ENCODE measurements at places on chromosomes 4 and X.
A peak's percentile ranks its signal among the peaks of the same experiment; 100 is the strongest.

GRCh38 chr4:173334891-173335752, 964 bp upstream of the HMGB2 start:
- peak; percentile 44 for DNase-seq

DNA sequence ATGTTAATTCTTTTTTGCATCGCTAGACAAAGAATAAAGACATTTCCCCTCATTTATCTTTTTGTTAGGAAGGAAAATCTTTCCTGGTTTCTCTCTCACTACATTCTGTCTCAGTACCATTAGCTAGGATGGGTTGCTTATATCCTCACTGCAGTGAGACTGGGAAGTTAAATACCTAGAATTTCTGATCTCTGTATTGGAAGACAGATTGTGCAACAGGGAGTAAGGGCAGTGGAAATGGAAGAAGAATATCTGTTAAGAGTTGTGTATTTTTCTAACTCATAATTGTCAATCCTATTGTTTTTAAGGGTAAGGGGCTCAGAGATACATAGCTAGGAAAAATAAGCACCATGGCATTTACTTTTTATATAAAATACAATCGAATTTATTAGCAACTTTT, 19.6 kb downstream of the PTPN13 start:
- no peak for DNase-seq

DNA sequence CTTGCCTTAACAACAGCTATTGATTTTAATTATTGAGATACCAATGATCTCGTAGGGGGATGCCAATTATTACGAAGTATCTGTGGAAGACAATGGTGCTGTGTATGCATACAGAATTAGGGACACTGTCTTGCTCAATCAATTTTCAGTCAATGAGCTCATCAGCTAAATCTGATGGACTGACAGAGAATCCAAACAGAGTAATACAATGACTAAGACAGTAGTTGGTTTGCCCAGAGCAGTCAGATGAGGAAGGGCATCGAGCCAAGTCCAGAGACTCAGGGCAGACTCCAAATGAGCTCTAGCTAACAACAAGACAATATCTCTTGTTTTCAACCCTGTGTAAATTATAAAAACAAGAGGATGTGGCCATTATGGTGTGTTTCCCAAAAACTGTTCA, 14.7 kb upstream of the GSX2 start:
- peak; percentile 79 for DNase-seq

- no peak for DNase-seq
These were observed 237.3 kb downstream of the NLGN4X start for GRCh38 chrX:5991393-5991792.

DNA sequence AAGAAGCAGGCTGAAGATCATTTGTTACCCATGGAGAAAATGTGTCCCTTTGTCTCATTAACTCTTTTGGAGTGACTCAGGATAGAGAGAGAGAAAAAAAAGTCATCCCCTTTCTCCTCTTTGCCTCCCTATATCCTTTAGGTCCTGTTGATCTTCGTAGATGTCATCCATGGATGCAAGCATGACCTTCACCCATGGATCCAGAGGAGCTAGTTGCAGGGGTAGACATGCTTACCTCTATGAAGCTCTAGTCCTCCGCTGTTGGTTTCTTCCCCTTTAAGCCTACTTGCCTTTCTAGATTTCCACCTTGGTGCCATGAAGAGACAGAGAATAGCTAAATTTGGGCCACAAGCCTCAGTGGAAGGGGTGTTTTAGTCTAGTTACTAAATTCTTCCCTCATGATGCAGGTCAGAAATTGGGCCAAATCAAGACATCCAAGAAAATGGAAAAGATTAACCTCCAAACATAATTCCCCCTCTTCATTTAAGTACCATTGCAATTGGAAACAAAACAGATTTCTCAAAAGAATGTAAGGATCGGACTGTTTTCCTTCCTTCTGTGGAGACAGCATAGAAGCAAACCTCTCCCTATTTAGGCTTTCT, 178.4 kb downstream of the TECRL start:
- no peak for DNase-seq

DNA sequence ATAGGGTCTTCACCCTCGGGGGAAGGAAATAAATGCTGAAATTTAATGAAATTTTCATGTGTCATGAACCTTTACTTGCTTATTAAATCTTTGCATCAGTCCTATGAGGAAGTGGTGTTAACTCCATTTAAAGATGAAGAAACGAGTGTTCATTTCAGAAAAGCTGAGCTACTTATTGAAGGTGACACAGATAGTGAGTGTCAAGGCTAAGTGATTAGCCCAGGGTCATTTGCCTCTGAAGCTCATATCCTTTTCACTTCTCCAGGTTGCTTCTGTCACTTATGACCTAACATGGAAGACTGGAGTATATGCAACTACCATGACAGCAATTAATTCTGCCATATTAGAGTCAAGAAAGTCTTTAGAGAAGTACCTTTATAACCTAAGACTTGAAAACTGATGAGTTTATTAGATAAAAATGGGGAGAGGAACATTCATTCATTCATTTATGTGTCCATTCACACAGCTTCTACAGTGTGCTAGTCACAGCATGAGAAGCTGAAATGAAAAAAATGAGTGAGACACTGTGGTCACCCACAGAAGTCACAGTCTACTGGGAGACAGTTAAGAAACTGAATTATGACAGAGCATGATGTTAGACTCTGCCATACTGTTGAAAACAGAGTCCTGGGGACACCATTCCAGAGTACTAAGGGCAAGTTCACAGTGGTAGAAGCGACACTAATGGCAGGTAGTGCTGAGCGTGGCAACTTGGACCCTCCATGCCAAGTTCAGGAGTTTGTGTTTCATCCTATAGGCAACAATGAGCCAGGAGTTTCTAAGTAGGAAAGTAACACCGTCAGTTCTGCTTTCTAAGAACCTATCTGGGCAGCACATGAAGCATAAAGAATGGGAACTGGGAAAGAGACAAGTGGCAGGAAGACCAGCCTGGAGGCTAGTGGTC, 21.3 kb downstream of the ALPK1 start:
- no peak for DNase-seq

GRCh38 chr4:155780775-155781174, 22.0 kb downstream of the GUCY1B1 start:
- DNase-seq = no peak

- no peak for DNase-seq
These were observed 272.7 kb upstream of the FAT4 start for GRCh38 chr4:125042041-125042440.

GRCh38 chr4:82591592-82591991, 29.8 kb upstream of the TMEM150C start:
- no peak for DNase-seq

DNA sequence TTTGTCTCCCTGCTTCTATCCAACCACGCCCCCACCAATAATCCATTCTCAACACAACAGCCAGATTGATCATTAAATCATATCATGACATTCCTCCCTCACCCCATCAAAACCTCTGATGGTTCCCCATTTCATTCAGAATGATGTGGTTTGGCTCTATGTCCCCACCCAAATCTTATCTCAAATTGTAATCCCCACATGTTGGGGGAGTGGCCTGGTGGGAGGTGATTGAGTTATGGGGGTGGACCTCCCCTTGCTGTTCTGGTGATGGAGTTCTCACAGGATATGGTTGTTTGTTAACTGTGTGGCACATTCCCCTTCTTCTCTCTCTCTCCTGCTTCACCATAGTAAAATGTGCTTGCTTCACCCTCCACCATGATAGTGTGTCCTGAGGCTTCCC, 23.3 kb downstream of the TRMT2B start:
- DNase-seq = no peak

DNA sequence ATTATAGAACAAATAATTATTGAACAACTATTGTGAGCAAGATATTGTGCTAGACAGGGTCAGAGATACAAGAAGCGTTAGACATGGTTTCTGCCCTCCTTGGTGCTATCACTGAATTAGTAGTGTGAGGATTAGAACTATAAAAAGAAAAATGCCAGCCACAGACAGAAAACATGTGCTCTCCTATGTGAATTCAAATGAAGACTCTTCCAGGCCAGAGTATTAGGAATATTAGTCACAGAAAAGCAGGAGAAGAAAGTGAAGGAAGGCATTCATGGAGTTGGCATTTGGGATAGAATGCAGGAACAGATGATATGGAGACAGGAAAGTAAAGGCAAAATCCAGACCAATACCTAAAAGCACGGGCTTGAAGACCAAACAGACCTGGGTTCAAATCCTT, 179.6 kb upstream of the TENM3 start:
- DNase-seq = no peak

DNA sequence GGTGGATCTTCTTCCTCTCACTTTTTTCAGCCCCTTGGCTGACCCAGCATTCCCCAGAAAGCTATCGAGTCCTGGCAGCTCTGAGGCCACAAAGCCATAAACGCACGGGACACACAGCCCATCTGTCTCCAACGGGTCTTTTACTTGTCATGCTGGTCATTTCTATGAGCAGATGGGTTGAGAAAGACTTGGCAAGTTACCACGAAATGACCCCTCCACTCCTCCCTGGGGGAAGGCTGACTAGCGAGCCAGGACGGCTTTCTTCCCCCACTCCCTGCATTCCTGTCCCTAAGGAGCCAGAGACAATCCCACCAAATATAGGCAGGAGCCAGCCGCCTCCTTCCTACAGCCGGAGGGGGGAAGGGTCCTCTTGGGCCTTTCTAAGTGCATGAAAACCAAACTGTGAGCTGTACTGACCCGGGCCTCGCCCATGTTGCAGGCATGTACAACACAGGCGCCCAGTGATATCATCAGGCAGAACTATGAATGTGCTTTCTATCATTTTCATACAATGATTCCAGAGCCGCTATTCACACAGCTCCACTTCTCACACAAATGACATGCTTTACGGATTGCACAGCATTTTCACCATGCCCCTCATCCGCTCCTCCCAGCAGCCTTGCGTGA, 28.6 kb downstream of the AFAP1 start:
- DNase-seq = peak; percentile 78

DNA sequence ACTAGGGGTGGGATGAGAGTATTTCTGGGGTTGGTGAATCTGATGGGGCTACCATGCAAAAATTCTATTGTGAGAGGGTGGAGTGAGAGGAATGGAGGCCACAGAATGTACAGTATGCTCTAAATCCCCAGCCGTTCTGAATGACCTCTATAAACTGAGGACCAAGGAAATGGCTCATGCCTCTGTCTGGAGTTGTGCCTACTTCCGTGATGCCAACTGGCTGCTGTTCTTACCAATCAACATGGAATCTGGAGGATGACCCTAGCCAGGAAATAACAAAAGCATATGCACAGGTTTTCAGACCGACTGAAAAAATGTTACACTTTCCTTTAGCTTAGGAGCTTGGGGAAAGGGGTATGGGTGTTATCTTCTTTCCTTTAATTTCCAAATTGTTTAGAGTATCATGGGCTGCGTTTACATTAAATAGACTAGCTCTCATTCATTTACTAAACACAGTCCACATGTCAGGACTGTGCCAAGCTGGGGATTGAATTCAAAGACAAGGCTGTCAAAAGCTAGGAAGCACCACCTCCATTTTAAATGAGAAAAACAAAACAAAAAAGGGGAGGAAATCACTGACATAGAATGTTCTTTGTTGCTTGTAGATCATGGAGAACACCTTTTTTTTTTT, 20.2 kb upstream of the CCKAR start:
- DNase-seq = no peak

GRCh38 chr4:89493367-89493766, 185.8 kb upstream of the GPRIN3 start:
- DNase-seq = no peak

- no peak for DNase-seq
These were observed 33.7 kb downstream of the DHX15 start for GRCh38 chr4:24550441-24551175.

- no peak for DNase-seq
These were observed 23.8 kb downstream of the ARHGAP10 start for GRCh38 chr4:147755561-147756295.

GRCh38 chr4:119032921-119033685, 102.5 kb upstream of the MYOZ2 start:
- no peak for DNase-seq

- no peak for DNase-seq
These were observed 2.5 kb downstream of the CCNI start for GRCh38 chr4:77073106-77073809.

- DNase-seq = no peak
These were observed 20.4 kb downstream of the EREG start for GRCh38 chr4:74385386-74385785.

DNA sequence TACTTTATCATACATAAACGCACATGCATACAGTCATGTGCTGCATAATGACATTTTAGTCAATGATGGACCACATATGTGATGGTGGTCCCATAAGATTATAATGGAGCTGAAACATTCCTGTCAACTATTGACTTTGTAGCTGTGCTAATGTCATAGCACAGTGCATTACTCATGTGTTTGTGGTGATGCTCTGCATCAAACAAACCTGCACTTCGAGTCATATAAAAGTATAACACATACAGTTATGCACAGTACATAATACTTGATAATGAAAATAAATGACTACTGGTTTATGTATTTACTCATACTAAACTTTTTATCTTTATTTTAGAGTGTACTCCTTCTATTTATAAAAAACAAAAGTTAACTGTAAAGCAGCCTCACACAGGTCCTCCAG, 60.5 kb upstream of the MCUB start:
- DNase-seq = no peak

DNA sequence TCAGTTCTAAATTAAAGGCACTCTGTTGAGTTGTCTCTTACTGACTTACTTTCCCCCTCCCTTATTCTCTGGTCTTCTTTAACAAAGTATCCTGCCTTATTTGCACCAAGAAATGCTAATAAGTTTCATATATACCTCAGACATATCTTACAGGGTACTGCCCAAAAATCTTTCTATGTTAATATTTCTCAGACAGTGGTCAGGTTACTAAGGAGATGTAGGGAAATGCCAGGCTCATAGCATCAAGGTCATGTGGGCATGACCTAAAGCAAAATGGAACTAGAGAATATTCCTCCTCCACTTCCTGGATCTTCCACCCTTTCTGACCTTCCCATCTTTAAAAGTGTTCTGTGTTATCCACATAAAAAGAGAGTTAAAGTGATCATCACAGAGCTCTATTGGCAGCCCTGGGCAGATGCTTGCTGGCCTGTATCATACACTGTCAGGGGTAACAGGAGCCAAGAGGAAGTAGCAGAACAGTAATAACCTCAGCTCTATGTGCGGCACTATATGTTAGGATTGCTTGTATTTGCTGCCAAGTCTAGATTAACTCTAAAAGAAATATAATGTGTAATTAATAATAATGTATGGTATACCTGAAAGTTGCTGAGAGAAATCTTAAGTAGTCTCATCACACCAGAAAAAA, 74.3 kb downstream of the IQCM start:
- DNase-seq = no peak

All from GM04503 (cell line).